Left hindlimb (tissue), 1 donor: ENCODE measurements at places on chromosomes 16 and 17.

GRCh38 chr16:89593841-89594240, 18.3 kb downstream of the CPNE7 start:
- no peak for DNase-seq

DNA sequence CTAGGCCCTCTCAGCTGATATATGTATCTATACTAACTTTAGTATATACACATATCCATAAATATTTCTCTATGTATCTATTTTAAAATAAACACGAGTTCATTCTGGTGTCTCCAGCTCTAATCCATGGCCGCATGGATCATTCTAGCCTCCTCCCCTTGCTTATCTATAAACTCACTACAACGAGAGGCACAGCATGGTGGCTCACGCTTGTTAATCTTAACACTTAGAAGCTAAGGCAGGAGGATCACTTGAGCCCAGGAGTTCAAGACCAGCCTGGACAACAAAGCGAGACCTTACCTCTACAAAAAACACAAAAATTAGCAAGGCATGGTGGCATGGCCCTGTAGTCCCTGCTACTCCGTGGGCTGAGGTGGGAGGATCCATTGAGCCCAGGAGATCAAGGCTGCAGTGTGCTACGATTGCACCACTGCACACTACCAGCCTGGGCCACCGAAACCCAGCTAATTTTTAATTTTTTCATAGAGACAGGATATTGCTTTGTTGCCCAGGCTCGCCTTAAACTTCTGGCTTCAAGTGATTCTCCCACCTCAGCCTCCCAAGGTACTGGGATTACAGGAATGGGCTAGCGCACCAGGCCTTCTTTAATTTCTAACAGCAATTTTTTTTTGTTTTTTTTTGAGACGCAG, 3.9 kb upstream of the ZNF207 start:
- no peak for DNase-seq

- peak; percentile 25 for DNase-seq
These were observed 14.5 kb upstream of the RASD1 start for GRCh38 chr17:17510456-17511292.

DNA sequence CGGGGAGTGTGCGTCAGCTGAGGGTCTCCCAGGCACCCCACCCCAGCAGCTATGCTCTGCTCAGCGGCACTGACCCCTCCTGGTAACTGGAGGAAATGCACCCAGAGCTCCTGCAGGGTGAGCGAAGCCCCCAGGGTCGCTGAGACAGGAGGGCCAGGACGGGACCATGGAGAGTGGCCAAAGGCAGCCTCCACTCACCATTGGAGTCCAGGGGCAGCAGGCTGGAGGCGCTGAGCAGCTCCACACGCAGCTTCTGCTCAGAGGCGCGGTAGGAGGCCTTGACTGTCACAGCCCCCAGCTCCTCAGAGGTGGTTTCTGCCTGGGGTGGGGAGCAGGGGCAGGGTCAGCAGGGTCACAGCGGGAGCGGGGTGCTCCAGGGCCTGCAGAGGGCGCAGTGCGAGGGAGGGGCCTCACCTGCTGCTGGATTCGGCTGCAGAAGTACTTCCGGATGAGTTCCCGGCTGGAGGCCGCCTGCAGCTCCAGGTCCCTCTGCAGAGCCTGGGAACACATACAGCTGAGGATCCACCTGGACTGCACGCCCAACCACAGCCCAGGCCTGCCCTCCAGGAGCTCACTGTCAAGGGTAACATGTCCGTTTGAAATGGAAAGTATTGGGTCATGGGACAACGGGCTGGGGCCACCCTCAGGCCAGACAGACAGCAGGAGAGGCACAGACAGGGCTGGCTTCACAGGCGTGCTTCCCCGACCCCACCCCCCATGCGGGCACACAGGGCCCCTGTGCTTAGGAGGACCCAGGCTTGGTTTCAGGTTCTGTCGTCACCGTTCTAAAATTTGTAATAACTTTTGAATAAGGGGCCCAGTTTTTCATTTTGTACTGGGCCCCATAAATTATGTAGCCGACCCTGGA, 13.8 kb downstream of the UNC13D start:
- no peak for DNase-seq

- no peak for DNase-seq
These were observed 28.2 kb upstream of the ZC3H18 start for GRCh38 chr16:88541831-88542616.

DNA sequence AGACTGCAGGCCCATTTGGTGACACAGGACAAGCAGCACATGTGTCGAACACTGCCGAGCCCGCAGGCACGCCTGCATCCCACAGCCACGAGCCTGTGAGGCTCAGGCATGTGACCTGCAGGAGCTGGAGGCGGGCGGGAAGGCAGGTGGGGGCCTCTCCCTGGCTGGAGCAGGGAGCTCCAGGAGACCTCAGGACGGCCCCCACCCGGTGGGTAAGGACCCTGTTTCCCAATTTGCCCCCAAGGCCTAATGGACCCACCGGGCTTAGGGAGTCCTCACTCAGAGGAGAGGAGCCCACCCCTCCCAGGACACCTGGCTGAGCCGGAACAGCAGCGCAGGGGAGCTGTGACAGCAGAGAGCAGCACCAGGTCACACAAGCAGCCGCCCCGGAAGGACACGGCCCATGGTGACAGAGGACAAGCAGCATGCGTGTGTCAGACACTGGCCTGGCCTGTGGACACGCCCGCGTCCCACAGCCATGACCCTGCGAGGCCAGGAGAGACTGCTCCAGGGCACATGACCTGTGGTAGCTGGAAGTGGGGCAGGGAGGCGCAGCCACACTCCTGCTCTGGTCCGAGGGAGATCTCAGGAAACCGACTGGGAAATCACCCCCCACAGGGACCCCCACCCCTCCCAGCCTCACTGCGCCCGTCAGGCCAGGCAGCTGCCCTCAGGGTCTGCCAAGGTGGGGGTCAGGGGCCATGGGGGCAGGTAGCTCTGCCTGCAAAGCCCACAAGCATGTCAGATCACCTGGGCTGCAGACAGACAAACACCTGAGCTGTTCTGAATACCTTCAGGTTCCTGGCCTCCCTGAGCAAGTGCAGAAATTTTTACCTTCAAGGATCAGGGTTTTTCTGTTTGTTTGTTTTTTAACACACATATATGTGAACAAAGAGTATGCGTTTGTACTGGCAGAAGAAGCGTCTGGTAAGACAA, 2.4 kb downstream of the SPSB3 start:
- DNase-seq: peak; percentile 41

DNA sequence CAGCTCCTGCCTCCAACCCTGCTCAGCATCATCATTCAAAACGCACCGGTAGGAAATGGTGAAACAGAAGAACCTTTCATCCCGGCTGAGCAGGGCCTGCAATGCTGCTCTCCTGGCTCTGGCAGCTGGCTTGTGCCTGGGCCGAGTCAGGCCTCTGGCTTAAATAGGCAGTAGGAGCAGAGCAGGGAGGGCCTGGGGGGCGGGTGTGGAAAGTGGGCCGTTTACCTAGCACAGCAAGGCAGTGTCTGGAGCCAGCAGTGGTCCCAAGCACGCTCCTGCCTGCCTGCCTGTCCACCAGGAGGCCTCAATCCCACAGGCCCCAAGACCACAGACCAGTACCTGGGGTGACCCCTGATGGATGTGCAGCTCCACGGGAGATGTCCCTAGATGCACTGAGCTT, 59.3 kb downstream of the SMPD3 start:
- DNase-seq: peak; percentile 73

DNA sequence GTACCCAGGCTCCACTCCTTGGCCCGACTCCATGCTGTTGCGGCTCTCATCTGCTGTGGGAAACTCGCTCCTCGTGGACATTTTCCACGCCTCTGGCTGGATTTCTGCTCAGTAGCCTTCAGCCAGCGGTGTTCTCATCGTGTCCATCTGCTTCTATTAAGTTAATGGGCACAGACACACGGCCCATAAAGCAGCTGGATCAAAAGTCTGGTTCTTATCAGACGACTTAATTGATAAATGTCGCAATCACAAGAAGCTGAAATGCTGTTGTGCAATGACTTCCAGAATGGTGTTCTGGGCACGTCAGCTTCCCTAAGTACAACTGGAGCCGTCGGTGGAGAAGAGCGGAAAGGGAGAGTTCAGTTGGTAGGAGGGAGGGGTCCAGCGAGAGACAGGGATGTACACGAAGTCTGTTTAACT, 211.7 kb upstream of the CHMP6 start:
- DNase-seq: no peak

DNA sequence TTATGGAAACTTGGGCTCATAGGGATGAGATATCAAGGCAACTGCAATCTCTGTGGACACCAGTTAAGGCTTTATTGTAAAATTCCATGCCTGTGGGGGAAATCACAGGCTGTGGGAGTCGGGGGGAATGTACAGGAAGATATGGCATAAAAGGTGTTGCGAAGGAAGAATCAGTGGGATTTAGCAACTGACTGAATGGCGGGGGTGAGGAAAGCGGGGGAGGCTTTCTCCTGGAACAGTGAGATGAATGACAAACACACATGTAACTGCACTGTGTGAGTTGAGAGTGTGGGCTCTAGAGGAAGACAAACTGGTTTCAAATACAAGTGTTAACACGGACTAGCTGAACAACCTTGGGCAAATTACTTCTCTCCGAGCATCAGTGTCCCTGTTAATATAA, 143.7 kb downstream of the PRKCB start:
- DNase-seq: no peak

DNA sequence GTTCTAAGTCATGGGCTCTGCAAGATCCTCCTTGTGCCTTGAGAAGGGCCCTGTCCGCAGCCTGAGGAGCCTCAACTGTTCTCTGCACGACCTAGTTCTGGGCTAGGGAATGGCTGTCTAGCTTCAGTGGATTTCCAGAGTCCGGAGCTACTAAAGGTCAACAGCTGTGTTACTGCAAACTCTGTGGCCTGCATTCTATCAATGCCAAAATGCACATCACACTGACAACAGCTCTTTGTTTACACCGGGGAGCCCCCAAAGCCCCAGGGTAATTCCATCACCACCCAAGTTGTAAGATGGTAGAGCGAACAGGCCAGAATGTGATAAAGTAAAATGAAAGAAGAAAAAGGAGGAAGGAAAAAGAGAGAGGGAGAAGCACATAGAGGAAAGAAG, 610.2 kb downstream of the MAF start:
- no peak for DNase-seq

DNA sequence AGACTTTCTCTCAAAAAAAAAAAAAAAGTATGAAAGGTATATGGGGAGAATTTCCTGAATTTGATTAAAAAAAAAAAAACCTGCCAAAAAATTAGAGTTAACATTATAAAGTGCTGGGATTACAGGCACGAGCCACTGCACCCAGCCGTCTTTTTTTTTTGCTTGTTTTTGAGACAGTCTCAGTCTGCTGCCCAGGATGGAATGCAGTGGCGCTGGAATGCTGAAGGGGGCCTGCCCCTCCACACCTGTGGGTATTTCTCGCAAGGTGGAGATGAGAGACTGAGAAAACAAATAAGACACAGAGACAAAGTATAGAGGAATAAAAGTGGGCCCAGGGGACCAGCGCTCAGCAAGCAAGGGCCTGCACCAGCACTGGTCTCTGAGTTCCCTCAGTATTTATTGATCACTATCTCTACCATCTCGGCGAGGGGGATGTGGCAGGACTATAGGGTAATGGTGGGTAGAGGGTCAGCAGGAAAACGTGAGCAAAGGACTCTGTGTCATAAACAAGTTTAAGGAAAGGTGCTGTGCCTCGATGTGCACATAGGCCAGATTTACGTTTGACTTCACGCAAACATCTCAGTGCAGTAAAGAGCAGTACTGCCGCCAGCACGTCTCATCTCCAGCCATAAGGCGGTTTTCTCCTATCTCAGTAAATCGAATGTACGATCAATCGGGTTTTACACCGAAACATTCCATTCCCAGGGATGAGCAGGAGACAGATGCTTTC, 117.2 kb downstream of the GOSR1 start:
- no peak for DNase-seq

- peak; percentile 81 for DNase-seq
These were observed 6.9 kb downstream of the DOK4 start for GRCh38 chr16:57479205-57479975.

DNA sequence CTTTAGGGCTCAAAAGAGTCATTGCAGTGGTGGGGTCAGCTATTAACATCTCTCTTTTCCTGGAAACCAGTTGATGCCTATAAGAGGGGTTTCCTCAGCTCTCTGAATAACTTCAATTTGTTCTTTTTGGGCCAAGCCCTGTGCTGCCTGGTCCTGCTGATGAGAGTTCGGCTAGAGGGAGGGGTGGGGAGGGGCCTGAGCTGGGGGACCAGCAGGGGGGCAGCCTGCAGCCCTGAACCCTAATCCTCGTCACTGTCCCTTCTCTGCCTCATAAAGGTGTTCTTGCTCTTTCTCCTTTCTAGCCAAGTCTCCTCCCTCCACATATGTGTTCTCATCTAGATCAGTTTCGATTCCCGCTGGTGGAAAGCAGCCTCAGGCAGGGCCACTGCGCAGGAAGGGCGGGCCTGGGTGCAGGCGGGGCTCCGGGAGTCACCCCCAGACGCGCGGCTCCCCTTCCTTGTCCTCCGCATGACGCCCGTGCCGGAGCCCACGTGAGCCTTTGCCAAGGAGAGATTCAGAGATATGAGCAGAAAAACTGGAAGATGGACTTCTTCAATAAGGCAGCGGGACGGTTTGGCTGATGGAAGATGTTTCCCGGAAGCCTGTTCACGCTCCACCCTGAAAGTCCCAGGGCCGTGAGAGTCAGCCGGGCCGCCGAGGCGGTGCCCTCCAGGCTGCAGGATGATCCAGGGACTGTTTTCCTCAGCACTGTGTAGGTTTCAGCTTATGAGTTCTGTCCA, 15.0 kb upstream of the RHOT1 start:
- peak; percentile 88 for DNase-seq

DNA sequence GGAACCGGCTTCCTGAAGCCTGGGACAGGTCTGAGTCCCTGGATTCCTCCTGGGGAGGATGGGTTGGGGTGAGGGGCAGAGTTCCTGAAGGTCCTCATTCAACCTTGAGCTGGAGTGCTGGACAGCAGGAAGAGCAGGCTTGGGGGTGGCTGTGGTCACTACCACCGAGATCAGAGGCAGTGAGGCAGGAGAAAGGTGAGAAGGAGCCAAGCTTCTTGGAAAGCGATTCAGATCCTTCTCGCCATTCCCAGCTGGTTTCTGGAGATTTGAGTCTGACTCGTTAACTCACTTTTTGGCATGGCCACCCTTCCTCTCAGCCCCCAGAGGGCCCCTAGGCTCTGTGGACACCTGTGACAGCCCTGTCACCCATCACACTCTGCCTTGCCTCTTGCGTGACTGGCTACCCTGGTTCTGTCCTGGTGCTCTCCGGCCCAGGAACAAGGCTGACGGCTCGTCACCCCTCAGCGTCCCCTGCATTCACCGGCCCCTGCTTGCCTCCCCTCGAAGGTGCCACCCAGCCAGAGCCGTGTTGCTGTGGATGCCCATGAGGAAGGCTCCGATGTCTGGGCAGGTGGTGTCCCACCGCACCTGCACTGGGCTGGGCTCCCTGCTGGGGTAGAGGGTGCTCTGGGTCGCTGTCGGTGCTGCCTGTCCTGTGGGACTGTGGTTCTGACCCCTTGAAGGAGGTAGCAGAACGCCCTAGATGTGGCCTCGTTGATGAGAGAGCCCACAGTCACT, 9.7 kb upstream of the TIMP2 start:
- DNase-seq: no peak

DNA sequence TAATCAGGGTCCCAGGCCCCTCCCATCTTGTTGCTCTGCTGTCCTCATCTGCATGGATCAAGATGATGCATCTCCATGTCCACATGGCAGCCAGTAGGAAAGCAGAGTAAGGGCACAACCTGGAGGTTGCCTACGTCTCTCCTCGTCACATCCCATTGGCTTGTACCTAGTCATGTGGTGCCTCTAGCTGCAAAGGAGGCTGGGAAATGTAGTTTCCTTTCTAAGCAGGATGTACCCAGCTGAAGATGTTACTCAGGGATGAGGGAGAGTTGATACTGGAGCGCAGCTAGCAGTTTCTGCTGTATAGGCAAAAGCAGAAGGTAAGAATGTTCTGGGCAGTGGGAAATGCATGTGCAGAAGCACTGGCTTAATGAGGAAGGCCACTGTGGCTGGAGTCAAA, 20.8 kb downstream of the ABCC1 start:
- DNase-seq: no peak

- DNase-seq: no peak
These were observed 8.5 kb downstream of the PRSS54 start for GRCh38 chr16:58286280-58286679.
